ENCODE measurements at places on chromosomes 2 and 18.

DNA sequence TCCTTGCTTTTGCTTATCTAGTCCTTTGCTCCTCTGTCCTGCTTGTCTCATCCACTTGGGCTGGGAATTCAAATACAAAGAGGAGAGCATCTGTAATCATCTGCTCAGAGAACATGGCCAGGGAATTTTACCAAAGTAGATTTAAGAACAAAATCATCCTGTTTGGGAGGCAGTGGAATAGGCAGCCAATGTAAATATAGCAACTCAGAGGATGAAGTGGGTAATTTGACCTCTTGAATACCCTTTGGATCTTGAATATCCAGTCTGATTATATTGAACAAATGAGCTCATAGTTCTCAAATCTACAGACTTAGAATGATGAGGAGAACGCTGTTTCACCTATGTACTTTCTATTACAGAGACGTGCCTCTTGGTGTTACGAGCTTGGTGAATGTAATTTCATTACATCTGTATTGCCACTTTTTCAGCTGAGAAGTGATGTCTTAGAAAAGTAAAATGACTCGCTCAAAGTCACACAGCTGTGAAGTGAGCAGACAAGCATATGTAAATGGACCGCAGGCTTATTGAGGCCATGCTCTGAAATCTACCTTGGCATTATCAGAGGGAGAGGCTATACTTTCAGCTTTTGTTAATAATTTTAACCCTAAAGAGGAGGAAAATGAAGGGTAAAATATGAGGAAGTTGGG, 266.3 kb downstream of the MTX2 start:
- DNase-seq: no peak

DNA sequence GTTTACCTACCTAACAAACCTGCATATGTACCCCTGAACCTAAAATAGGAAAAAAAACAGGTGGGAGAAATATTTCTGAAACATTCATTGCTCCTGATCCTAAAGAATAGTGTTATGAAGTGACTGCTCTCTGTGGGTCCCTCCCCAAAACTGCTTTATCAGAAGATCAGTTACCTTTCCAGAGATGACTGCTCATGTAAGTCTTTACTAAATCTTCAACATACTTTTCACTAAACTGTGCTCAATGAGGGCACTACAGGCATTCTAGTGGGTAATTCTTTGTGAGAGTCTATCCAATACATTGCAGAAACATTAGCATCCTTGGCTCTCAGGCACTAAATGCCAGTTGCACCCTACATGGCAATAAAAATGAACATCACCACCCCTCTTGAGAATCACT, 189.3 kb upstream of the STK17B start:
- DNase-seq: no peak

DNA sequence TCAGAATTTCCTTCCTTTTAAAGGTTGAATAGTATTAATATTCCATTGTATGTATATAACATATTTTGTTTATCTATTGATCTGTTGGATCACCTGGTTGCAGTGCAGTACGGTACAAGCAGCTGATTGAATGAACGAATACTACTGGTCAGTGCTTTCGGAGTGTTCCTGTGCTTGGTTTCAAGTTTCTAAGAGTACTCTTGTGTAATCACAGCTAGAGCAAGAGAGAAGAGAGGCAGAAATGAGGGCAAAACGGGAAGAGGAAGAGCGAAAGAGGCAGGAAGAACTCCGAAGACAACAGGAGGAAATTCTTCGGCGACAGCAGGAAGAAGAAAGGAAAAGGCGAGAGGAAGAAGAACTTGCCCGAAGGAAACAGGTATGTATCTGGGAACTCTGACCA, 40.3 kb upstream of the KCNJ13 start:
- no peak for DNase-seq

GRCh38 chr18:9417073-9417851, 58.1 kb upstream of the RALBP1 start:
- no peak for DNase-seq

- no peak for DNase-seq
These were observed 424.1 kb upstream of the CHST9 start for GRCh38 chr18:27609221-27609620.

DNA sequence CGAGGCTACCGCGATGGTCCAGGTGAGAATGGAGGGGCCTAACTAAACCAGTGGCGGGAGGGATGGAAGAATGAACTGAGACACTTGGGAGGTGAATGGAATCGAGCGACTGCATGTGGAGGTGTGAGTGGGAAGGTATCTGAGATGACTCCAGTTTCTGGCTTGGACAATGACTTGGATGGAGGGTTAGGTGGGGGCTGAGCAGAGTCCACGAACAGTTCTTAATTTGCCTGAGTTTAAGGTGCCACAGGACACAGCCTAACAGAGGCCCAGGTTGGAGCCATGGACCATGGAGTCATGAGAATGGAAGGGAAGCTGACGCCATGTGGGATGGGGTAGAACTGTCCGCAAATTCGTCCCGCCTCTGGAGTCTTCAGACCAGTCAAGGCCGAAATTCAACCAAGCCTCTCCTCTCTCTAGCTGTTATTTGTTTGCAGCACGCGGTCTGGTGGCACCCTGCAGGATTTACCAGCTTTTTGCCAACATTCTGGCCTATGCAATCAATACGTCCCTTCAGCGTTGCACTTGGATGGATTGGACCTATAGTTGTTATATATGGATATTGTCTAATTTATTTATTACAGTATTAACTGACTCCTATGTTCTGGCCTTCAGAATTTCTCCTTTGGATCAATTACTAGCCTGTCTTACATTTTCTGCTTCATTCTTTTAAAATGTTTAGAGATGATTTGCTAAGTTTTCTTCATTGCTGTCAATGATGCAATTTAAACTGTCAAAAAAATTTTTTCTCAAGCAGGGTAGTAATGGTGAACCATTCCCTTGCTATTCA, 940 bp upstream of the BOLA3 start:
- no peak for DNase-seq
